ENCODE measurements at places on chromosomes 5 and 9.
A peak's percentile ranks its signal among the peaks of the same experiment; 100 is the strongest.

GRCh38 chr9:137085920-137086530, 760 bp upstream of the MAN1B1 start:
- DNase-seq = peak; percentile 28

GRCh38 chr9:72346333-72346732, 18.7 kb downstream of the ZFAND5 start:
- DNase-seq = no peak

GRCh38 chr9:126217797-126218196, 108.8 kb upstream of the MVB12B start:
- no peak for DNase-seq

DNA sequence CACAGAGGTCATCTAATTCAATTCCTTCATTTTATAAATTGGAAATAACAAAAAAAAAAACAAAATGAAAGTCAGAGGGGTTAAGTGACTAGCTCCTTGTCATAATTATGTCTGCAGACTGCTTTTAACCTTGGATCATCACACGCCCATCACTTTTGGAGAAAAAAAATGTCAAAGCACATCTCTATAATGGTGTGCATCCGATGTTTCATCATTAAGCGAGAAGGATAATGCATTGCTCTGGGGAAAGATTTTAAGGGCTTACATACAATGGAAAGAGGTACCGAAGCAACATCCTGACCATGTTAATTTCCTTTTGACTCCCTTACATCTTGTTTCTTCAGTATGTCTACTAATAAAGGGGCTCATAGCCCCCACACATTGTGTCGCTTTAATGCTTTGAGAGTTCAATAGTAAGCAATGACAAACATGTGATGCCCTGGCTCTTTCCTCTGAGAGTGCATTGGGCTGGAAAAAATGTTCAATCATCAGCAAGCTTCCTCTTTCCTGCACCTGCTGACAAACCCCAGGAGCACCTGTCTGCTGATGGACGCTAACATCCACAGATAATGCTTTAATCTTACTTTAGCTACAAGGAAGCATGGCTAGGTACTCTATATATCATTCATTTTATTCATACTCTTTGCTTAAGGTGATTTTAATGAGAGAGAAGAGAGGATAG, 242.2 kb downstream of the SMARCA2 start:
- no peak for DNase-seq

DNA sequence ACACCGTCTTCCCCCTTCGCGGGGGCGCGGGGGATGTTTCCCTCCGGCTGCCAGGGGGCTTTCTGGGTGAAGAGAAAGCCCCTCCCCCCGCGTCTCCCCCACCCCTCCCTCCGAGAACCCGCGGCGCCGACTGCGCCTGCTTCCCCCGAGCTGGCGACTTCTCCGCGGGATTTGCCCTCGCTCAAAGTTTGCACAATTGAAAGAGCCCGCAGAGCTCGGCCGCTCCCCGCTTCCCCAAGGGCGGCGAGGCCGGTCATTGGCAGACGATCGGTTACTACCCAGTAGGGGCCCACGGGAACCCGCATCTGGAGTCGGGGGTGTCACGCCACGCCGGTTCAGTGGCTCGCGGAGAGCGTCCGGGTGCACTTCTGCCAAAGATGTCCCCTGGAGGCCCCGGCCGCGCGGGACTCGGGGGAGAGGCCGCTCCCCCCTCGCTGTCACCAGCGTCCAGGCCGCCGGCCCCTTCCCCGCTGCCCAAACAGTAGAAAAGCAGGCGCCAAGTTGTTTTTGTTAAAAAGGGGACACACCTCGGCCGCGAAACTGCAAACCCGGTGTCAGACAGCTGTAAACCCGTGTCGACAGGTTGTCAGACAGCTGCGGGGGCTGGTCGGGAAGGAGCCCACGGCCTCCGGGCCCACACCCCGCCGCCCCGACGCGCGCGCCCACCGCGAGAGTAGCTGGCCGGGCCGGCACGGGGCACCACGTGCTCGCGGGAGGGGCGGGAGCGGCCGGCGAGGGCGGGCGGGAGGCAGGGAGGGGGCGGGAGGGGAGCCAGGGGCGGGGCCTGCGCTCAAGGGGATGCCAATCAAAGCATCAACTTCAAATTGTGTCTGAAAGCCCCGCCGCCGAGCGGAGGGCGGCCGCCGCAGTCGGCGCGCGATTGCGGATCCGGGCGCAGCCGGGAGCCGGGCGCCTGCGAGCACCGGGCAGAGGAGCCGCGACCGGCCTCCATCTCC, at the start of gene IRX1:
Gene IRX1 (plus strand): TSS at position 827 of the 956 bp plus-strand sequence. CDS start 274 bp downstream, outside the sequence.
- no peak for DNase-seq

DNA sequence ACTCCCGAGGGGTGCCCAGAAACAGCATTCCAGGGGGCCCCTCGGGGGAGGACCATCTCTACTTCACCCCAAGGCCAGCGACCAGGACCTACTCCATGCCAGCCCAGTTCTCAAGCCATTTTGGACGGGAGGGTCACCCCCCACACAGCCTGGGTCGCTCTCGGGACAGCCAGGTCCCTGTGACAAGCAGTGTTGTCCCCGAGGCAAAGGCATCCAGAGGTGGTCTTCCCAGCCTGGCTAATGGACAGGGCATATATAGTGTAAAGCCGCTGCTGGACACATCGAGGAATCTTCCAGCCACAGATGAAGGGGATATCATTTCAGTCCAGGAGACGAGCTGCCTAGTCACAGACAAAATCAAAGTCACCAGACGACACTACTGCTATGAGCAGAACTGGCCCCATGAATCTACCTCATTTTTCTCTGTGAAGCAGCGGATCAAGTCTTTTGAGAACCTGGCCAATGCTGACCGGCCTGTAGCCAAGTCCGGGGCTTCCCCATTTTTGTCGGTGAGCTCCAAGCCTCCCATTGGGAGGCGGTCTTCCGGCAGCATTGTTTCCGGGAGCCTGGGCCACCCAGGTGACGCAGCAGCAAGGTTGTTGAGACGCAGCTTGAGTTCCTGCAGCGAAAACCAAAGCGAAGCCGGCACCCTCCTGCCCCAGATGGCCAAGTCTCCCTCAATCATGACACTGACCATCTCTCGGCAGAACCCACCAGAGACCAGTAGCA, 83.9 kb downstream of the GOLPH3 start:
- DNase-seq = no peak

GRCh38 chr9:107685376-107685775, 195.8 kb upstream of the KLF4 start:
- no peak for DNase-seq

- DNase-seq = no peak
These were observed 73.8 kb upstream of the RAI14 start for GRCh38 chr5:34582371-34582770.

DNA sequence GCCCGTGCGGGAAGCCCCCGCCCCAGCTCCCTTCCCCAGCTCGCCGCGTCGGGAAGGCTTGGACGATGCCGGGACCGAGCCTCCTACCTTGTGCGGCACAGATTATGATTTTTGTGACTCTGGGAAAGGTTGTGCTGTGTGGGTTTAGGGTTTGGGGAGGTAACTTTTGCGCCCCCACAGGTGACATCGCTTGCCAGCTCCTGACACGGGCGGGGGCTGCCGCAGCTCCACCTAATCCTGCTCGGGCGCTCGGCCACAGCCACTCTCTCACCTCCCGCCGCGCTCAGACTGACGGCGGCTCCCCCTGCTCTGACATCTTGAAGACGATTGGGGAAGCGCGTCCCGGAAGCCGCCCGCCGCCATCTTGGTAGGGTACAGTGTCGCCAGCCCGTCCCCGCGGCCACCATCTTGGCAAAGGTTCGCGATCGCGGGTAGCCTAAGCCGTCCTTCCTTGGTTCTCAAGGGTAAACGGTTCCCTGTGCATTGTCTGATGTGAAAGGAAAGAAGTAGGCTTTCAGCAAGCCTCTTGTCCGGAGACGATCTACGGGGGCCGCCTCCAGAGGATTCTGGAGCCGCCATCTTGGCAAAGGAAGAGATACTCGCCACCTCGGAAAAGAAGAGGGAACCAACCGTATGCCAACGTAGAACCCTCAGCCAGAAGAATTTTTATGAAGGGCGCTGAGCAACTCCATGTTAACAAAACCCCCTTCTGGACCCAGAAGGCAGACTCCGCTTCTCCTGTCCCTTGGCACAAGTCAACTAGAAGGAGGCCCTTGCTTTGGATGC, 1.8 kb upstream of the NR3C1 start:
- peak; percentile 92 for DNase-seq
